ENCODE measurements at places on chromosomes 5 and 9.
A peak's percentile ranks its signal among the peaks of the same experiment; 100 is the strongest.

DNA sequence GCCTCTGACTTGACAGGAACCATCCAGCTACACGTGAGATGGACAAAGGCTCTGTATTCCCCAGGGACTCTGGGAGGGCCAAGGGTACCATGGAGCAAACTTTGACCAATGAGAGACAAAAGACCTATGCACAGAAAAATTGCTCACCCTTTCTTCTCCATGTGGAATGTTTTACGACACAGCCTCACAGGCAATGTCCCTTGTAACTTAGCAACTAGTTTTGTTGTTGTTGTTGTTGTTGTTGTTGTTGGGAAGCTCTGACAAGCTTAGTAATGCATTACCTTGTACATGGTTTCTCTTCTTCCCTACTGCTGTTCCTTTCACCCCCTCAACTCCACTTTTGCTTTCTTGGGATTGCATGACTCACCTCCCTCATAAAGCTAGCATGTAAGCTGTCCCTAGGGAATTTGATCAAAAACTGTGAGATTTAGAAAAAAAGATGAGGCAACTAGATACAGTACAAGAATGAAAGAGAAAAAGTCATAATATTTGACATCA, 550.9 kb downstream of the RAB3C start:
- no peak for DNase-seq

- DNase-seq: no peak
These were observed 17.9 kb upstream of the ZSWIM6 start for GRCh38 chr5:61313960-61314681.

- DNase-seq: no peak
These were observed 40.9 kb downstream of the PAM start for GRCh38 chr5:102796009-102796408.

- DNase-seq: no peak
These were observed 525.9 kb upstream of the CLINT1 start for GRCh38 chr5:158384535-158385481.

DNA sequence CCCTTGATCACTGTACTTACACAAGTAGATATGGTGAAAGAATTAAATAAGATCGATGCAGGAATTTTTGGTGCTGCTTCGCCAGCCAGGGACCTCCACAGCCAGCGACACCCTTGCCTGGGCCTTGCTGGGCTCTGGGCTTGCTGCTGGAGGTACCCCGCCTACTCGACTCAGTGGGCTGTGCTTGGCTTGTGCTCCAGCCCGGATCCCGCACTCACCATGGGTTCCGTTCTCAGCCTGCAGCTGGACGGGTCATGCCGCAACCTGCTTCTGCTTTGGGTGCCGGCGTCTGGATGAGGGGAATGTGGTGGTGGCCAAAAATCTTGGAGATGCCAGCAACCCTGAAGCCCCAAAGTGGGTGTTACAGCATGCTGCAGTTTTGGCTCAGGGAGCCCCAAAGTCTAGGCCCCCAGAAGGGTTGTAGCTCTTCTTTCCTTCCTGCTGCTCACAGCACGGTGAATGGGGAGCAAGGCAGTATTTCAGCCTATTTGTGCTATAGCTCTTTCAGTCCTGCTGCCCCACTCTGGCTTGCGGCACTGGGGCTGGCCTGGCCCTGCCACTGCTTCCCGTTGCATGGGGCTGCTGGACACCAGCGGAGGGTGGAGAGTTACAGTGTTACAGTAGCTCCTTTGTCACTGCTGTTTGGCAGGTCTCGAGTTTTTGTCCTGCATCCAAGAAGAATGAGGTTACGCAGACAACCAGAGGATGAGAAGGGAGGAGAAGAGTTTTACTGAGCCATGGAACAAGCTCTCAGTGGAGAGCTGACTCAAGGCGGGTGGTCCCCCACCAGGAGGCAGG, 48.0 kb downstream of the TARS1 start:
- DNase-seq: no peak

DNA sequence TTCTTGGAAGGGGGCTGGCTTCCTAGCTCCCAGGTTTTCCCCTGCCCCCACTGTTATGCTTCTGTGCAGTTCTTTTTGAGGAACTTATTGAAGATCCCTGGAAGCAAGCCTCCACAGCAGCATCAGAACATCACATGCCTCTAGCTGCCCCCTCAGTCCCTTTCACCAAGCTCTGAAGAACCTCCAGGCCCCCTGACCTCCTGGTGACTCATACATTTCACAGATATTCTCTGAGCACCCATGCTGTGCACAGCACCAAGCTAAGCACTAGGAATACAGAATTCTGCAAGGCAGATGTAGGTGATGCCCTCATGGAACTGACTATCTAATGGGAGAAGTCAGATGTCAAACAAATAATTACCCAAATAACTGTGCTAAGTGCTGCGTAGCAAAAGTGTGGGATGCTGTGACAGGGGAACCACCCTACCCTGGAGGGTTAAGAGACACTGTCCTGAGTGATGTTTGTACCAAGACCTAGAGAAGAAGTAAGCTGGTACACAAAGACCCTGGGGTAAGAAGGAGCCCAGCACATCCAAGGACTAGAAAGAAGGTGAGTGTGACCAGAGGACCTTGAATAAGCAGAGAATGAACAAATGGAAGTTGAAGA, 213.7 kb upstream of the NR4A3 start:
- DNase-seq: no peak

- DNase-seq: no peak
These were observed 73.3 kb upstream of the TBCA start for GRCh38 chr5:77849308-77849900.

DNA sequence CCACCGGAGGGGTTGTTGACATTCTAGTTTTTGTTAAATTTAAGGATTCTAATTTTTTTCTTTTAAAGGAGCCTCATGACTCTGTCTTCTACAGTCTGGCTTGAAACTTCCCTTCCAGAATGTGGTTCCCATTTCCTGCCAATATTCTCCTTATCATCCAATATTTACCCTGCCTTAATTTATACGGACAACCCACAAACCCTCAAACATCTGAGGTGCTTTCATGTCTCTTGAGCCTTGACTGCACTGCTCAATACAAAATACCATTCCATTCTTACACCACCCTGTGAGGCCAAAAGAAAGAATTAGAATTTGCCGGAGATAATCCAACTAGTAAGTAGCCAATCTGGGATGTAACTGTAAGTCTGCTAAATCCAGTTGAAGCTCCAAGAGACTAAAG, 346.5 kb downstream of the SPOCK1 start:
- DNase-seq: no peak

DNA sequence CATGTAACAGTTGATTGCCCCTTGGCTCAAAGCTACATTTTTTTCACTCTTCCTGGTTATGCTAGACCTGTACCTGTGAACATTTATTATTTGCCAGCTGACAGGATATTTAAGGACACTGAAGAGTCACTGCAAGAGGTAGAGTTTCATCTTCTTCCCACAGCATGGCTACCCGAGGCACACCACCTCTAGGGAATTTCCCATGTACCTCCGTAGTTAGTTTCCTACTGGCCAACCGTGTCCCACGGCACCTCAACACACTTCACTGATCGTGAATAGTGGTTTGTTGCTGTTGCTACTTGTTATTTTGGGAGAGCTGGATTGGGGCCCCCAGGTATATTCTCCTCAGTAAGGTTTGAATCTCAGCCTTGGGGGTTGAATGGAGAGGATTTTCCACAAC, 648.6 kb downstream of the SEMA5A start:
- DNase-seq: no peak

- DNase-seq: no peak
These were observed 16.0 kb downstream of the MAST4 start for GRCh38 chr5:66612226-66612625.

DNA sequence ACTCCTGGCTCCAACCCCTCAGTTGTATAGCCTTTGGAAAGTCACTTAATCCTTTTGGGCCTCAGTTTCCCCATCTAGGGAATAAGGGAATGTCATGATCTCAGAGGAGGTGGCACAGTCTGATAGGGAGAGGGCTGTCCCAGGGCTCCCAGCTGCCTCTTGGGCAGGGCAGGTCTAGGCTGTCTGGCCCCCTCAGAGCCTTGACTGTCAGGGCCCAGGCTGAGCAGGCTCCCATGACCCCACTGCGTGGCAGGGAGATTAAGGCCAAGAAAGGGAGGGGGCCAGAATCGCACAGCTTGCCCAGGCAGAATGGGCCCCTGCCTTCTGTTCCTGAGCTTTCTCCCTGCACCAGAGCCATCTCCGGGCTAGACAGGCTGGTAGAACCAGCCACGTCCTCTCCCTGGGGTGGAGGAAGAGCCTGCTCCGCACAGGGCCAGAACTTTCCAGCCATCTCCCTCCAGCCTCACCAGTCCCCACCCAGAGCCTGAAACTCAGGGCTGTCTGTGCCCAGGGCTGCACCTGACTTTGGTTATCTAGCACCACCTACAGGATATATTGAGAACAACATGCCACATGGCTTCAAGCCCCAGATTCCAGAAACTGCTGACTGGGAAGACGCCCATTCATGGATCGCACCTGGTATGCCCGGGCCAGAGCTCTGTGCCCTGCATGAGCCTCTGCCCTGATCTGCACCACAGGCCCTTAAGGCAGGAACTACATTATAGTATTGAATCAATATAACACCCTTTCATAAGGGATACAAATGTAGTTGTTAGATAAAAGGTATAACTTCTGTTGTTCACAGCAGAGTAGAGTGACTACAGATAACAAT, 32.1 kb downstream of the NAIF1 start:
- DNase-seq: peak; percentile 85

- DNase-seq: no peak
These were observed 29.9 kb upstream of the RAPGEF6 start for GRCh38 chr5:131664929-131665328.

- no peak for DNase-seq
These were observed 681 bp downstream of the F2R start for GRCh38 chr5:76716456-76717157.

- DNase-seq: no peak
These were observed 624.7 kb upstream of the ACO1 start for GRCh38 chr9:31759703-31760102.

DNA sequence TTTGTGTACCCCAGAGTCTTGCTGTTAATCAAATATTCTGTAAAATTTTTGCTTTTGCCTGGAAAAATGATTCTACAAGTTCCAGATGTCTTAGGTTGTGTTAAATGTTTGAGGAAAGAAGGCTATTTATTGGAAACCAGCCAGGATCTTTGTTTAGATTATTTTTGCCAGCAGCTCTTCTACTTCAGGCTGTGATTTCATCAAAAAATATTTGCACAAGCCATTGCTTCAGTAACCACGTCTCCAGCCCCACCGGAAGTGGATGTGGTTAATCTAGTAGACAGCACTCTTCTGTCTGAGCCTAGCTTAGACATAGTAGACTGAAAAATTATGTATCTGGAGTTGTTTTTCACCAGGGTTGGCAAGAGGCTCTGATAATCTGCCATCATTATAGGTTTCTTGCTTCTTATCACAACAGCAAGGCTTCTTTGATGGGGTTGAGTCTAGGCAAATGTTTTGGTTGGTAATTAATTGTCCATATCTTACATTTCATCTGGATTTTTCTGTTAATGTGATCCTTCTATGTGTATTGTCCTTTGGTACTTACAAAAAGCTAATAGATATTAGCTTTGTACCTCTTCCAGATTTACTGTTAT, 17.1 kb downstream of the KCTD16 start:
- DNase-seq: peak; percentile 88

GRCh38 chr9:133729617-133730281, 8.4 kb downstream of the SARDH start:
- DNase-seq: no peak

DNA sequence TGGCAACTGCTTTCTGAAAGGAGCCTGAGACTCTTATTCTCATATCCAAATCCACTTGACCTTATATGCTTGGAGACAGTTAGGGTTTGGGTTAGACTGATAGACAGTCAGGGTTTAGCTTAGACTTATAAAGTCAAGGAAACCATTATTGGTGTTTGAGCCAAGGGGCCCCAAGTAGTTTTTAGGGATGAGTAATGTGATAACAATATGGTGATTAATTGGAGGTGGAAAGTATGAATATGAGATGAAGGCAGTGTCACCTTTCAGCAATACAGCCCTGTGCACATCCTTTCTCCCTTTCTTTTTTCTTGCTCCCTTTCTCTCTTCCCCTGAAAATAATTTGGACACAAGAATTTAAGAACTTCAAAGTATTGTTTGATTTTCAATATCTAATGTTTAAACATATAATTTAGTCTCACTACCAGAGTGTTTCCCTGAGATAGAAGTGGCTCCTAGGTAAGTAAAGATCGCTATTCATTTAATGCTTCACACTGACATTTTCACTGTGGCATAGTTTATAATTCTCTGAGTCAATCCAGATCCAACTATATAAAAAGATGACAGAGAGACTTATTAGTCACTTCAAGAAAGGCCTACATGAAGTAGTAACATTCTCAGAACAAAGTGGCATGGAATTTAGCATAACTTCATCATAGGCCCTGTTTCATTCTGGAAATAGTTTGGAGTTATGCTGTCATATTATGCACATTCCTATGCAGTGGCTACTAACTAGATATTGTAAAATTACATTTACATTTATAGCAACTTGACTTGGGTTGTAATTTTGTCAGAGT, 200.8 kb downstream of the CHSY3 start:
- no peak for DNase-seq

- DNase-seq: no peak
These were observed 151.2 kb upstream of the RUSC2 start for GRCh38 chr9:35338561-35339274.
